NCI-H1105 (cell line): ENCODE measurements at places on chromosomes 3 and 15.

GRCh38 chr3:148698190-148698810, 597 bp downstream of the AGTR1 start:
- DNase-seq = no peak

DNA sequence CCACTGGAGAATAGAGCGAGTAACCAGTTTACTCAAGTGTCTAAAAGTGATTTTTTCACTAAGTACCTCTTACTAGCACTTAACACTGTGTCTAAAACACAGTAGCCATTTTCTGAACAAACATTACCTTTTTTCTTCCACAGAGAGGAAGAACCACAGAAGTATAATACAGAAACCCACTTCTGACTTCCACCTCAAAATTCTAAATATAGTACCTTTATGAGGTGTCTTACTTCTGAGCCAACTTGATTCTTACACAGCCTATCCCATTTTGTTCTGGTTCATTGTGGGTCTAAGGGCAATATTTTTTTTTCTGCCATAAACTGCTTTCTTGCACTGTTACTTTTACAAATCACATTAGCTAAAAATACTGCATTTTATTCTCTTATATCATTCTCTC, 821.0 kb downstream of the FHIT start:
- no peak for DNase-seq

- no peak for DNase-seq
Observed at GRCh38 chr3:45686850-45687249, 2.3 kb upstream of the SACM1L start.

DNA sequence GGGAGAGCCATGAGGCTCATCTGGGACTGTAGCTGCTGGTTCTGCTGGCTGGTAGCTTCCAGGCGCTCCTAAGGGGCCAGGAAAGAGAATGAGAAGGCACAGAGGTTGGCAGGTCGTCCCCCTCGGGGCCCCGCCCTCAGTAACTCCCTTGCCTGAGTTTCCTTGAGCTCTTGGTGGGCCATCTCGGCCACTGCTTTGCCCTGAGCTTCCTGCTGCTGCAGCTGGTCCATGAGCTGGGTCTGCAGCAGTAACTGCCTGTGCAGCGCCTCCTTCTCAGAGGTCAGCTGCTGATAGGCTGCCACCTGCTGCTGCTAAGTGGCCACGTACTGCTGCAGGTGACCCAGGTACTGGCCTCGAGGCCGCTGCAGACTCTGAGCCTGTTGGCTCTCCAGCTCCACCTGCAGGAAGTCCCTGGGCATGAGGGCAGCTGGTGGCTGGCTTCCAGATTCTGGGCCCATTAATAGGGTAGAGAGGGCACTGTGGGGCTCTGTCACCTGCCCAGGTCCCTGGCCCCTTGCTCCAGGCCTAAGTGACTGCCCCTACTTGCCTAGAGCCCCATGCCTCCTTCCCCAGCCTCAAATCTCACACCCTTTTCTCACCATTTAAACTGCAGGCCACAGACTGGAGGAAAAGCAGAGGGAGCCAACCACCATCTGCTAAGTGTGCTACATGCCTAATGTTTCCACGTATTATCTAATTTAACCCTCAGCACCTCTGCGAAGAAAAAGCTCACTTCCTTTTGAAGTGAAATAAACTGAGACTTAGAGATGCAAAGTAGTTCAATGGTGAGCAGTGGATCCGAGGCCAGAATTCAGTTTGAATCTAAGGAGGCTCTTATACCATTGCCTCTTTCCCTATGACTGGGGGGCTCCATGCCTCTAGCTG, 10.8 kb upstream of the VPS33B start:
- DNase-seq = peak; percentile 57

- DNase-seq = no peak
Observed at GRCh38 chr15:77869021-77869895, 208.3 kb downstream of the TBC1D2B start.

GRCh38 chr3:18438586-18438985, 13.4 kb upstream of the SATB1 start:
- DNase-seq = no peak

GRCh38 chr3:142000325-142000870, 124.0 kb downstream of the ATP1B3 start:
- DNase-seq = no peak

DNA sequence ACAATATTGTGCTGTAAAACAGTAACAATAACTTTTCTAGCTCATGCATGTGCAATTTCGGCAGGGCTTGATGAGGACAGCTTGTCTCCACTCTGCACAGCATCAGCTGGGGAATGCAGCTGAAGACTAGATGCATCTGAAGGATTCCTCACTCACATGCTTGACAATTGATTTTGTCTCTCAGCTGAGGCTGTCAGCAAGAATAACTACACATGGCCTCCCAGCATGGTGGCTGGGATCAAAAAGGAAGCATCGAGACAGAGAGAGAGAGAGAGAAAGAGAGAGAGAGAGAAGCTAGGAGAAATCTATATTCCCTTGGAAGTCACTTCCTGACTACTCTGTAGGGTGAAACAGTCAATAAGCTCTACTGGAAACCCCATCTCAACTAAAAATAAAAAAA, 487.1 kb downstream of the PLOD2 start:
- no peak for DNase-seq

- DNase-seq = peak; percentile 21
Observed at GRCh38 chr3:122977746-122978466, 49.7 kb downstream of the SEMA5B start.

DNA sequence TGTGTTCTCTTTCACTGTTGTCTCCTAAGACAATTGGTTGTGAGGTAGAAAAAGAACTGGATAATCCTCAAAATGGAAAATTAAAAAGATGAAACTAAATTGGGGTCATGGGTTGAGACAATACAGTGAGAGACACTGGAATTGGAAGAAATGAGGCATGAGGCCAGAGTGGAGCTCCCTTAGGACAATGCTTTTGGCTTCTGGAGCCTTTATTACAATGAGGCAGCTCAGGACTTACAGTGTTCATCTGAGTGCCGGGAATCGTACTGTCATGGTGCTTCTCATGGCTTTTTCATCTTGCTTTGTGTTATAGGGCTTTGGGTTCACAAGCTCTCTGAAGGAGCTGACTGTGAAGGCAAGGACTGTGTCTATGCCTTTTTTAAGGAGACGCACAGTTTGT, 293.5 kb downstream of the SOX2 start:
- no peak for DNase-seq

GRCh38 chr3:194906970-194907629, 221.4 kb downstream of the FAM43A start:
- DNase-seq = no peak

- DNase-seq = no peak
Observed at GRCh38 chr15:51756482-51756881, 5.1 kb downstream of the TMOD2 start.

- no peak for DNase-seq
Observed at GRCh38 chr3:120765830-120766493, 23.4 kb downstream of the GTF2E1 start.

DNA sequence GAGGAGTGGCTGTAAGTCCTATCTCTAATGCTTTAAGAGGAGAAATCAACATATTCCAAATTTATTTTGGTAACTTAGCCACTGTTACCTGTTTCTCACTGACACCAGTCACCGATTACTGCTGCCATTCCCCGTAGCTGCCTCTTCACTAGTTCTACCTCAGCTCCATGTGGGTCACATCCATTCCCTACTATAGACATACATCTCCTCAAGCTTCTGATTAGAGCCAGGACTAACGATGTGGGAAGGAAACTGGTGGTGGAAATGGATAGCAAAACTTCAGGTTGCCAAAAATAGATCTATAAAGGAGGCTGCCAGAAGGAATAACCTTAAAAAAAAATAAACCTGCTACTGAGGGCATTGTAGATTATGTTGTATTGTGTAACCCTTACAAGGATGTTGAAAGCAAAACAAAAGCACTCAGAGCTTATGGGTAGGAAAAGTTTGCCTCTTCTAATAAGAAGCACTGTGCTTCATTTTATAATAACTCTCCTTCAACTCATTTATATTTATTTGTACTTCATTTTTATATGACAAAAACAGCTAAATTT, 56.0 kb downstream of the KAT2B start:
- DNase-seq = no peak

GRCh38 chr3:47315069-47315647, 32.4 kb downstream of the KLHL18 start:
- no peak for DNase-seq

DNA sequence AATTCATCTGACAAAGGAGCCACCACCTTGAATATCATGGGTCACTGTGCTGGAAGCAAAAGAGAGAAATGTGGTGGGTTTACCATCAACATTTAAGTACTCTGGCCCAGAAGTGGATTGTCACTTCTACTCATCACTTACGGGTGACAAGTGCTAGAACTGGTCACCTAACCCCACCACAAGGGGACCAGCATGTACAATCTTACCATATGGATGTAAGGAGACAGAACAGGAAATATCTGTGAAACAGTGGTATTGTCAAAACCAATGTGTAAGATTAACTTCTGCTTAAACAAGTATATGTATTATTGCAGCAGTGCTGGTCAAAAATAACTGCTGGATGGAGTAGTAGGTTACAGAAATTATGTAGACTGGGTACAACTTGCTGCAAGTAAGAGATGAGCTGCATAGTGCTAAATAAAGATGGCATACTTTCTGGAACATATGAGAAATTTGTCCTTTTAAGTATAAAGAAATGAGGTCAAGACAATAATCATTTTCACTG, 171.8 kb downstream of the POTEB3 start:
- no peak for DNase-seq

GRCh38 chr3:150073513-150073912, 102.8 kb upstream of the PFN2 start:
- DNase-seq = no peak

DNA sequence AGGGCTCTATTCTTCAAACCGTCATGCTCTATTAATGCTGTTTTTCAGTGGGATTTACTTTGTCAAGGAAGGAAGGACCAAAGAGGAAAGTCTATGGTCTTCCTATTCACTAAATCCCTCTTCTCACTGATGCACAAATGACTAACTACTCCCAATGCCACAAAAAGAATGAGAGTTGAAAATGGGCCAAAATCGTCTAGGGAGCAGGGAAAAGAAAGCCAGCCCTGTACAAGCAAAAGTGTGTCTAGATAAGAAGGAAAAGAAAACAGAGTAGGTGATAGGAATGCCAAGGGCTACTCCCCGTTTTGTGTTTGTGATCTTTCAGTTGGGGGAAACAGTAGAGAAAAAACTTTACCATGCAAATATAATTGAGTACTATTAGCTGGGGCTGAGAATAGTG, 97.2 kb upstream of the TMCO5A start:
- no peak for DNase-seq

DNA sequence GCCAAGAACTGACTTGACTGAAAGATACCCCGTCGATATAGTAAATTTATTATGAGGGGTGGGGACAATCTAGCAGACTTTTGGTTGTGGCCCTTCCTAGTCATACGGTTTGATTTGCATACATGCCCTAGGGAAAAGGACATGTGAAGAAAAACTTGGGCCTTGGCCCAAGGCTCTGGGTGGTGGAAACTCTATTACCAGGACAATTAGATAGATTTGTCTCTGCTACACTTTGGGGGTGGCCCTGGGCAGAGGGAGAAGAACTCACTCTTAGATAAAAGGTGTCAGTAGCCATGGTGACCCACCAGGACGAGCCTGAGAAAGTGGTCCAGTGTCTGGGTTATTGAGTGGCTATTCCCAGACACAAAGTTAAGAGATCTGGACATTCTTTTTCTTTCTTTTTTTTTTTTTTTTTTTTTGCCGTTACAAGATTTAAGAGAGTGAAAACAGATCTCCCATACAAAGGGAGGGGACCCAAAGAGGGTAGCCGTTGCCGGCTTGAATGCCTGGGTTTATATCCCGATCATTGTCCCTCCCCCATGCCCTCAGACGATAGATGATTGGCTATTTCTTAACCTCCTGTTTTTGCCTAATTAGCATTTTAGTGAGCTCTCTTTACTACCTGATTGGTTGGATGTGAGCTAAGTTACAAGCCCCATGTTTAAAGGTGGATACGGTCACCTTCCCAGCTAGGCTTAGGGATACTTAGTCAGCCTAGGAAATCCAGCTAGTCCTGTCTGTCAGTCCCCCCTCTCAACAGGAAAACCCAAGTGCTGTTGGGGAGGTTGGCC, 96.4 kb upstream of the SMAD3 start:
- no peak for DNase-seq

- DNase-seq = no peak
Observed at GRCh38 chr3:45969116-45969515, 25.9 kb downstream of the CXCR6 start.

- no peak for DNase-seq
Observed at GRCh38 chr15:81174125-81174791, 22.4 kb upstream of the IL16 start.

DNA sequence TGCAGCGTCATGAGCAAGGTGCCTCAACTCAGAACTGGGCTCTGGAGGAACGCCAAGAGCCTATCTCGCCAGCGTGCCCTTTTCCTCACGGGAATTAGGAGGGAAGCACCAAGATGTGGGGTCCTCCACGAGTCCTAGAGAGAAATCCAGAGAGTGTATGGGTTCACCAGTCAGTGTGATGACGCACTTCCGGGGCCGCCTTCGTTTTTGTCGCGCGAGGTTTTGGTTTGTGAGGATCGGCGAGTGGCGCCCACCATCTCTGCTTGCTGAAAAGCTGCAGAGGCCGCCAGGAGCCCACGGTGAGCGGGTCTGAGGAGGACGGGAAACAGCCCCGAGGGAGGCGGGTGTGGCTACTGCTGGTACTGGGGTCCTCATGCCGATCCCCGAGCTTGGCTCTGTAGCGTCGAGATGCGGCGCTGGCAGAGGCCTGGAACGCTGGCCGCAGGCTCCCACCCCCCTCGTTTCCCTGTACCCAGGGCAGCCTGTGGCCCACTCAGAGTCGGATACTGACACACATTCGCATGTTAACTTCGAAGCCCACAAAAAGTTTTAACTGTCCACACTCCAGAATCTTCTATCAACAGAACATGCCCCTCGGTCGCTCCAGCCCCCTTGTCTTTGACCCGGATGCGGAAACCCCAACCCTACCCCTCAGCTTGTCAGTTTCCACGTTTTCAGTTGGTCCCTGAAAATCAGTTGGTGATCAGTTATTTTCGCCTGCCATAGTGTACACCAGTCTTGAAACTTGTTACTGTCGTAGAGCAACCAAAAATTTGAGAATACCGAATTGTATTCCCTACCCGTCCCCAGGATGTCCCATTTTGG, 30.4 kb downstream of the ZNF662 start:
- DNase-seq = no peak

DNA sequence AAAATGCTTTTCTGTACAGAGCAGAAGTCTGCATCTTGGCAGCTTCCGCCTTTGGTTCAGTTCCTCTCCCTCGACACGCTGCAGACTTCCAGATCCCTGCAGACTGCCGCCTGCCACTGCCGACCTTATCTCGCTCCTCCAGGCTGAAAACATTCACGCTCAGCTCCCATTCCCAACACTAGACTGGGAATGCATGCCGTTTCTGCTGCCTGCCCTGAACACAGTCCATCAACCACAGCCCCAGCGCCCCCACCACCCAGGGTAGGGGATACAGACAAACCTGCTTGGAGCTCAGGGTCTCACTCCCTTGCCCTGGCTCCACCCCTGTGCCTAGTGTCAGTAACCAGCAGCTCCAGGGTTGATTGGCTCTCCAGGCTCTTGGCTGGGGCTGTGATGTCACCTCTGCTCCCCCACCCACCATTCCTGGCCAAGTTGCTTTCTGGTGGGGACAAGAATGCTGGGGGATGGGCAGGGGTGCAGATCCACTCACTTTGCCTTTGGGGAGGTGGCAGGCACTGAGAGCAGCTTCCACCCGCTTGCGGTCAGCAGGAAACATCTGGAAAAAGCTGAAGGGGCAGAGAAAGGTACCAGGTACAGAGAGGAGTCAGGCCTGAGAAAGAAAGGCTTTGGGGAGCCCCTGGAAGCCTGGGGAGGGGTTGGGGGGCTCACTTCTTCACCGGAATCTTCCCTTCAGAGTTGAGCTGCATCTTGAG, 6.1 kb downstream of the PLCB2 start:
- DNase-seq = no peak

GRCh38 chr3:196643201-196643749, 3.8 kb downstream of the NRROS start:
- DNase-seq = no peak

GRCh38 chr15:48472756-48473155, 141.5 kb downstream of the DUT start:
- DNase-seq = no peak
